ENCODE measurements at places on chromosomes 6 and 20.

GRCh38 chr6:167993831-167994230 is 3.6 kb upstream of the KIF25 start:
- no peak for DNase-seq

DNA sequence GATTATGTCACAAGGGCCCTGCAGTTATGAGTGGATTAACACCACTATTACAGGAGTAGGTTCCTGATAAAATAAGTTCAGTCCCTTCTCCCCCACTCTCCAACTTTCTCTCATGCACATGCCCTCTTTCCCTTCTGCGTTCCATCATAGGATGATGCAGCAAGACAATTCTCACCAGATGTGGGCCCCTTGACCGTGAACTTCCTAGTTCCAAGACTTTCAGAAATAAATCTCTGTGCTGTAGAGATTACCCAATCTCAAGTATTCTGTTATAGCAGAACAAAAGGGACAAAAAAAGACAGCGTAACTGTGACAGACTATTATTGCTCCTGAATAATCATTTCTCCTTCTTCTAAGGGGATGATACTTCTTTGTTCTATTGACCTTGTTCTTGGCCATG is 33.8 kb upstream of the TMEM244 start:
- no peak for DNase-seq

DNA sequence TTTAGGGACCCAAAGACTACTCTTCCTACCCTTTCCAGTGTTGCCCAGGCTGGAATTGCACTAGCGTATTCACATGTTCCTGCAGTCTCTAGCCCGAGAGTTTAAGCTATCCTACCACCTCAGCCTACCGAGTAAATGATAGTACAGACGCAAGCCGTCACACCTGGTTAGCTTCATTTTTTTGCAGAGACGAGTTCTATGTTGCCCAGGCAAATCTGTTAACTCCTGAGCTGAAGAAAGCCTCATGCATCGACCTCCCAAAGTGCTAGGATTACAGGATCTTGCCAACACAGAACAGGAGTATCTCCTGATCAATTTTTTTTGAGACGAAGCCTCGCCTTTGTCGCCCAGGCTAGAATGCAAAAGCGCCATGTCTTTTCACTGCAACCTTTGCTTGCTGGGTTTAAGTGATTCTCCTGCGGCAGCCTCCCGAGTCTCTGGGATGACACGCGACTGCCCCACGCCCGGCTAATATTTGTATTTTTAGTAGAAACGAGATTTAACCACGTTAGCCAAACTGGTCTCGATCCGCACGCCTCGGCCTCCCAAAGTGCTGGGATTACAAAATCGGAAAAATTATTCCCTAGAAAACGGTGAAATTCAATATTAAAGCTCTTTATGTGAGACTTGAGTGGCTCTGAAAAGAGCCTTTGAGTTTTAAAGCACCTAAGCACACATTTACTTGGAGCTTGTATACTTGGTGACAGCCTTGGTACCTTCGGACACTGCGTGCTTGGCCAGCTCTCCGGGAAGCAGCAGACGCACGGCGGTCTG is 128.5 kb downstream of the HFE start:
- no peak for DNase-seq

GRCh38 chr6:53648184-53648943 is 17.2 kb downstream of the KLHL31 start:
- DNase-seq: no peak

DNA sequence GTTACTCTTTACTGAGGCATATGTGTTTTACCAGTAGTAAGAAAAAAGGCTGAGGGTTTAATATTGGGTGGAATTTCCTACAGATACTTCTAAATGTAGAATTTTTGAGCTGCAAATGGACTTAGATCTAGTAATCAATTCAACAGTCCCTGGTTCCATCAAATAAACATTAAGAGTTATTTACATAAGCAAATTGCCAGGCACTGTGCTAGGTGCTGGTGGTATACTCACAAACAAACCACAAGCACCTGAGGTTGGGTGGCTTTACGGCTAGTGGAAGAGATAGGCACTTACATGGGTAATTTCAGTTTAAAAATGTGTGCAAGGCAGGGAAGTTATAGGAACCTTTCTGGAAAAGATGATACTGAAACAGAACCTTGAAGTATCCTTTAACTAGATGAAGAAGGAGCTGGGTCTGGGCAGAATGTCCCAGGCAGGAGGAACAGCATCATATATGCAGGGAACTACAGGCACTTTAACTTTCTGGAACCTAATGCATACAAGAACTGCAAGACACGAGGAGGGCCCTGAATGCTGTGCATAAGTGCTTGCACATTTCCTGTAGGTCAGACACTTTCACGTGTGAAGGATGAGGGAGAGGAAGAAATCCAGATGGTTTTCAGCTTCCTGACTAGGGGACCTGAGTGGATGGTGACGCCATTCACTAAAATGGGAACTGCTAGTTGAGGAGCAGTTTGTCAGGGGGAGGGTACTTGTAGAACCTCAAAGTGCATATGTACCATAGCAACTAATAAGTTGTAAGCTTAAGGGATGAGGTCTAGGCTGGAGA is 4.5 kb downstream of the CCN6 start:
- no peak for DNase-seq

GRCh38 chr20:32040142-32040953 is 11.7 kb upstream of the HCK start:
- no peak for DNase-seq

GRCh38 chr6:95847061-95847460 is 168.7 kb upstream of the FUT9 start:
- no peak for DNase-seq

- DNase-seq: no peak
These were observed 46.6 kb downstream of the DUSP22 start for GRCh38 chr6:338815-339262.

- DNase-seq: no peak
These were observed 14.8 kb upstream of the VAPB start for GRCh38 chr20:58374027-58374850.

DNA sequence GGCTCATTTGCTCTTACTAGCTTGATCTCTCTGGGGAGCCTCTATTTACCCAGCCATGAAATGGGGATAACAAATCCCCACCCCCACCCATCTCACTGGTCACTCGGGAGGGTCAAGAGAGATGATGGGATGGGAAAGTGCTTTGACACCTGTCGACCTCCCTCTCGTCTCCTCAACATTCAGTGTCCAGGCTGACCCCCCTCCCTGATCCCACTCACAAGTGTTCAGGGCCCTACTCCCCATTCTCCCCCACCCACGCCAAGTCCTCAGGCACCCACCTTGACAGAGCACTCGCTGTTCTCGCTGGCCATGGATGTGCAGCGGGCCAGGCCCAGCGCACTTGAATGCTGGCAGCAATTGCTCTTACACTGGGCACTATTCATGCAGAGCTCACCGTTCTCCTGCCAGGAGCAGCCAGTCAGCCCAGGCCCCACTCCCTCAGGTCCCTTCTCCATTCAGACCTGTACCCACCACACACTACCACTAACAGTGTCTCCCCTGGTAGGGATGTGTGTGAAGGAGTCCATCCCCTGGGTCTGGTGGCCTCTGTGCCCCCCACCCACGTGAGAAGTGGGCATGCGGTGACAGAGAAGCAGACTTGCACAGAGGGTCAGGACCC is 1.6 kb downstream of the CLPS start:
- DNase-seq: no peak

DNA sequence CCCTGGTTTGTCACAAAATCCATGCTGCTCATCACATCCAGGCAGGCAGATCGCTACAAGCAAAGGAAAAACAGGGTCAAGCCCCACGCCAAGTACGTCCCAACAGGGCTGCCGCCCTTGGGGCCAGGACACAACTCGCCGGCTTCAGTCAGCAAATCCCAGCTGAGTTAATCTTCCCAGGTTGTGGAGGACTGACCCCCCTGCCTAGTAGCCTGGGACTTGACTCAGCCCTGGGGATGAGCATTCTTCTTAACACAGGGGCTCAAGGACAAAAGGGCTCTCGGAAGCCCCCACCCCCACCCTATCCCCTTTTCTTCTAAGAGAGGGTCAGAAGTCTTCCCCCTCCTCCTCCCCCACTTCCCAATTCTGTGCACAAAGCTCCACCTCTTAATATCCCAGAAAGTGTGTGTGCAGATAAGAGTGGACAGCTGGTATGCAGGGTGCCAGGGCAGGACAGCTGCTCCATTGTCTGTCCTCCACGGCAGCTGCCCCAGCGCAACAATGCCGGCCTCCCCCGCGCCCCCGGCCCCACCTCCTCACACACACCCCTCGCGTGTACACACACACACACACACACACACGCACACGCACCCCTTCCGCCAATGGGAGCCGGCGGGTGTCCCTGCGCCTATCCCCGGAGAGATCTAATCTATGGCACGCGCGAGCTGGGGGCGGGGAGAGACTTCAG is 4.5 kb downstream of the DLL1 start:
- no peak for DNase-seq

GRCh38 chr20:31840906-31841816 is 4.2 kb downstream of the FOXS1 start:
- no peak for DNase-seq

GRCh38 chr20:24096864-24097450 is 108.4 kb upstream of the GGTLC1 start:
- no peak for DNase-seq

- DNase-seq: no peak
These were observed 86.8 kb upstream of the SHLD1 start for GRCh38 chr20:5663396-5663795.

GRCh38 chr20:4813863-4814695 is 92.4 kb downstream of the PRND start:
- no peak for DNase-seq

GRCh38 chr6:131828951-131829350 is 21.1 kb downstream of the ENPP1 start:
- DNase-seq: no peak

DNA sequence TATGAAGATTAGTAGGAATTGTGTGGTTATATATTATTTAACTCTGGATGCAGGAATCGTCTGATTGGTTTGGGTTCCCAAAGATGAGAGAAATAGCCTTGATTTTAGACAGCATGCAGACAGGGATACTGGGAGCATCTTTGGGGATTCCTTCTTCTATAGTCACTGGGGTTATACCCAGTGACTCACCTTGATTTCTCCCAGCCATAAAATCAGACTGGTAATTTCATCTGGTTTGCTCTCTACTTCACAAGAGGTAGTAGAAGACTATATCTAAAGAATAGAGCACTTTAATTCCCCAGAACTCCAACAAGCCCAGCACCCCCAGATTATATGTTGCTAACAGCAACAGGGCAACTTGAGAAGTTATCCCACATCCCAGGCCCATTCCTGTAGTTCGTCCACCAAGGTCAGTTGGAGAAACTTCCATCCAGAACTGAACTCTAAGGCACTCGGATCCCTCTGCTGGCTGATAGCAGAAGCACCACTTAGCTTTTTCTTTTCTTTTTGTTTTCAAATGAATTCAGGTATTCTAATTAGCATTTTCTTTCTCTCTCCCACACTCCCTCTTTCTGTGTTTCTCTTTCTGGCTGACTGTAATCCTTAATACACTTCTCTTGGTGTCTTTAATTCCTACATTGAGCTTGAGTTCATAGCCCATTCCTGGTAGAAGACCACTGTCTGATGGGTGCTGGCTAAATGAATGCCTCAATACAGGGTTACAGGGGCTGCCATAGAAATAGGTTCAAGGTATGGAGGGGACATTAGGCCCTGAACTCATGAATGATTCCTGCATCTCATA is 20.4 kb upstream of the EFHC1 start:
- DNase-seq: no peak

GRCh38 chr6:15776458-15776980 is 113.7 kb upstream of the DTNBP1 start:
- DNase-seq: no peak

DNA sequence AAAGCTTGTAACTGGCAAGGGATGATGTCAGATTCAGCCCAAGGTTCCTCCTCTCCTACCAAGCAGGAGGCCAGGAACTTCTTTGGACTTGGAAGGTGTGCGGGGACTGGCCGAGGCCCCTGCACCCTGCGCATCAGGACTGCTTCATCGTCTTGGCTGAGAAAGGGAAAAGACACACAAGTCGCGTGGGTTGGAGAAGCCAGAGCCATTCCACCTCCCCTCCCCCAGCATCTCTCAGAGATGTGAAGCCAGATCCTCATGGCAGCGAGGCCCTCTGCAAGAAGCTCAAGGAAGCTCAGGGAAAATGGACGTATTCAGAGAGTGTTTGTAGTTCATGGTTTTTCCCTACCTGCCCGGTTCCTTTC is 14.4 kb downstream of the TNFAIP3 start:
- no peak for DNase-seq

DNA sequence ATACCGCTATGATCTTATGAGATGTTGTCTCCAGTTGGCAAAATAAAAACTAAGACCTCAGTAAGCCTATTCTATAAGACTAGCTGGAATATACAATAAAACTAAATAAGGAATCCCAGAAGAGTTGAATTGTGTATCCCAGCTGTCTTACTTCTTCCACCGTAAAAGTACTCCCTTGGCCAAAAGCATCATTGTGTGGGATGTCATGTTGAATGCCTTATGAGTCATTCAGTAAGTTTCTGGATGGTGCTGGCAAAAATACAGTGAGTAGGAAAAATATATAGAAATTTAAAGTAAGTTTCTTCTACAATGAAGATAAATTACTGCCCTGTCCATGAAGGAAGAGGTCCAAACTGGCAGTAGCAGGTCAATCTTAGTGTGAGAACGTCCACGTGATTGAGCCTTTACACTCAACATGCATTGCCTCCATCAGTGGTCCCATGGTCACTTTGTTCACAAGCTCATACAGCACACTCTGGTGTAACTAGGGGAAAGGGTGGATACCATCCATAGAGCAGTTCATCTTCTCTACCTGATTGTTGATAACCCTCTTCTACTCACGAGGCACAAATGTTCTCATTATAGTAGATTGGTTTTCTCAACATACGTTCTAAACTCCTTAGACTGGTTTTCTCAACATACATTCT is 13.7 kb upstream of the ZNF318 start:
- no peak for DNase-seq

DNA sequence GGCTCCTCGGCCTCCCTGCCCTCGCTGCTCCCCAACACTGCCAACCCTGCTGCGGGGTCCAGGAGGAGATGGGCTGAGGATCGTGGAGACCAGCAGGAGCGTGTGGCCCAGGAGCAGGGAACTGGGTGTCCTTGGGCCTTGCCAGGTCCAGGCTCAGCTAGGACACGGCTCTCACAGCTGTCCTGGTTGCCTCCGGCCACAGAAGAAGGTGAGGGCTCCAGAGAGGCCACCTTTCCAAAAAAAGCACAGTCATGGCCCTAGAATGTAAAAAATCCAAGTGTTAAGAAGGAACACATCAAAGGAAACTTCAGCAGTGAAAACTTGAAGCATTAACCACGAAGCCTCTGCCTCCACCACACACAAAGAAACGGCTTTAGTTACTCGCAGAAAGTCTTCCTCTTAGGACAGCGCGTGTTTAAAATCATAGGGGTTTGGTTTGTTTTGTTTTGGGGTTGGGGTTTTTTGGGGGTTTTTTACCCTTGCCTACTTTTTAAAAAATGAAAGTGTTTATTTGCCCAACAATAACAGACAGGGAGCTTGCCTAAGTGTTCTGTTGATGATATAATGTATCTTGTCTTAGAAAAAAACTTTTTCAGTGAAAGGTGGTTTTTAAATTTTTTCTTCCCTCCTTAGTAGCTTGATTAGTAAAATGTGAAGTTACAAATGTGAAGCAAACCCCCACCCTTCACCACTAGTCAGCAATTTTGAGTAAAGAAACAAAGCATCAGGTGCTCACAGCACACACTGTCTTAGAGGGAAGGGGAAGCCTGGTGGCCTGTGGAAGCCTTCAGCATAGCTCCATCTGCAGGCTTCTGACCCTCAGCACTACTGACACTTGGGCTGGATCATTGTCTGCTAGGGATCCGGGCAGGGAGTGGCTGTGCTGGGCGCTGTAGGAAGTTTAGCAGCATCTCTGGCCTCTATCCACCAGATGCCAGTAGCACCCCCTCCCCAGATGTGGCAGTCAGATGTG is 60.0 kb downstream of the PTPN1 start:
- DNase-seq: no peak

All from HuH-7.5 (cell line).